ENCODE measurements at places on chromosomes 4 and X. TPM values are rescaled to one million over a fixed set of nuclear protein-coding genes. Genes with fewer than 3 reads are reported as not detected.

Gene GAGE10
- polyA plus RNA-seq: not detected

Gene MSX1
- polyA plus RNA-seq: 1.7 TPM

Gene OGT
- polyA plus RNA-seq: 252 TPM

Gene NHS
- polyA plus RNA-seq: 2.0 TPM

Gene IBSP
- polyA plus RNA-seq: not detected

Data from AG04450 (cell line).